HFFc6 (cell line): ENCODE measurements at places on chromosomes 6 and 20.

DNA sequence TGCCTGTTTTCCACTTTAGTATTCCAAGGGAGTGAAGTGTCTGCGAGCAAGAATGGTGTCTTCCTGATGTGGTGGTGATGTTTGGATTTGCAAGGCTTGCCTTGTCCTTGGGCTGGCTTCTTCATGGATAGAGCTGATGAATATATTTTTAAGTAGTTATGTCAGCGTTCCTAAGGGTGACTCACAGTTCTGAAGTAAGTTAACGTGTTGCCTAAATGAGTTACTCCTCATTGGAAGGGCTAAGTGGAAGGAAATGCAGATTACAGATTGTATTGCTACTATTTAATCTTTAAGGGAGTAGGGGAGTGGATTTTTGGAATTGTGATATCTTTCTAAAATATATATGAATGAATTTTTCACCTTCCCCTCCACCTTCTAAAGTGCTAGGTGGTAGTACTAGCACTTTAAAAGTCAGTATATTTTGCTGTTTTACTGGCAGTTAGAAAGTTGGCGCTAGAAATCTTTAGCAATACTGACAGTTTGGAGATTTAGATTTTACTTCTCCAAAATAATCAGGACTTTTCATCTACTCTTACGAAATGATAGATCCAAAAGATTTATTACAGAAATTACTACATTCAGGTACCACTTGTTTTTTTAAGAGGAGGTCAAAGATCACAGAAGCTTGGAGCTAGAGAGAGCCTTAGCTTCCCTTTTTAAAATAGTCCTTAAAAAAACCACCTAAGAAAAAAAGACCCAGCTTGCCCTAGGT, 197.4 kb downstream of the JARID2 start:
- peak; percentile 79 for DNase-seq

- DNase-seq, result no peak
These were observed 67.4 kb upstream of the ARHGAP18 start for GRCh38 chr6:129777371-129777770.

DNA sequence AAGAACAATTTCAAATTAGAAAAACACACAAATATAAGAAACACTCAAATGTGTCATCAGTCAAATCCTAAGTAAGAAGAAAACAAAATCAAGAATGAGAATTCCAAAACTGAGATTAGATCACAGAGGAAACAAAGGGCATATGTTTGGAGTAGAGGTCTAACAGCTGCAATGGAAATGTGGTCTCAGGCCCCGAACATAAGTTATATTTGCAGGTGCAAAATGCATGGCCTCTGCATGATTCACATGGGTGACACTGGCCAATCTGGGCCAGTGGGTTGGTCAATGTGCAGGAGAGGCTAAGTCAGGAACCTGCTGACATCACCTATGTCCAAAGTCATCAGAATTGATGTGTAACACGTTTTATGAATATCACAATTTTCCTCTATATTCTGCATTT, 108.5 kb upstream of the MAP7 start:
- DNase-seq, result no peak

- DNase-seq, result peak; percentile 7
These were observed 715.0 kb downstream of the TFAP2A start for GRCh38 chr6:9699888-9700287.

- DNase-seq, result no peak
These were observed 27.9 kb downstream of the LOC128125822 start for GRCh38 chr6:63600136-63600535.

DNA sequence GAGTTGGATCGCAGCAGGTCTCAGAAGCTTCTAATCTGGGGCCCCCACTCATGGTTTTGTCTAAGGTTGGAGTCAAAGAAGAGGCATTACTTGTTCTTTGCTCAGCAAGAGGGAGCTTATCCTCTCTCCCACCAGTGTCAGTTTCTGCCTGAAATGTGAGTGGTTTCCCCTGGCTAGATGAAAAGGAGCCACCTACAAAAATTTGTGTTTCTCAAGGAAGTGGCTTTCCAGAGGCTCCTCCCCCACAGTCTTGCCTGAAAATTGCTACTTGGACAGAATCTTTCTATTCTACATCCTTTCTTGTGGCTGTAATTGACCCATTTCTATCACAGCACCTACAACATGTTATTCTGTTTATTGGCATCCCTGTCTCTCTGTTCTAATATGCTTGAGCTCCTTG, 37.9 kb downstream of the SCML4 start:
- DNase-seq, result no peak

DNA sequence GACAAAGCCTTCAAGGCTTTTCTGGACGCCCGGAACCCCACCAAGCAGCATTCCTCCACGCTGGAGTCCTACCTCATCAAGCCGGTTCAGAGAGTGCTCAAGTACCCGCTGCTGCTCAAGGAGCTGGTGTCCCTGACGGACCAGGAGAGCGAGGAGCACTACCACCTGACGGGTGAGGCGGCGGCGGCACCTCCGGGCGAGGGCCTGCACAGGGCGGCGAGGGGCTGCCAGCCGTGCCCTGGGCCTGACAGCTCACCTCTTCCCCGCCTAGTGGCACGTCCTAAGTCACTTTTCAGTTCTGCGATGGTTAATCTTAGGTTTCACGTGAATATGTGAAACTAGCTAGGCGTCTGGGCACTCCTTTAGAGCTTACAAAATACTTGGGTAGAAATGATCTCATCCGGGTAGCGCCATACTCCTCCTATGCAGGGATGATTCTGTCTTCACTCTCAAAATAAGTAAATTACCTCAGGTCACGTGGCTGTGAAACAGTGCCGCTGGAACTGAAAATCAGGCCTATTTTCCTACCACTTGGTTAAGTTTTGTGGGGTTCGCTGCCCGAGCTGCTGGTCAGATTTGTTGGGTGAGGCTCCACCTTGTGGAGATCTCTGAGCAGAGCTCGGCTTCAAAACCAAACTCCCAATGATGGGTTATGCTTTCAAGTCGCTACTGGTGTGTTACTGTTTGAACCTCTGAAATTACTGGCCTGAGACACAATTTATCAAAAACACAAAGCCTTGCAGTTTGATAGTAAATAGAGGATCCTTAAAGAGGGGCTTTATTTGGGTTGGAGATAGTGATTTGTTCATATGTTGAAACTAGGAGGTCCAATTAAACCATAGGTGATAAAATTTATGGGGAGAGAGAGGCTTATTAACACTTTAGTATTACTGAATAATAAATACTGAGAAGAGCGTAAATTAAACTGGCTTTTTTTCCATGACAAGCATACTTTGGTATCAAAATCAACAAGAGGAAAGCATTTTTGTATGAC, 15.5 kb upstream of the CLDN20 start:
- DNase-seq, result peak; percentile 82

GRCh38 chr20:38337561-38338140, 8.6 kb upstream of the LBP start:
- DNase-seq, result peak; percentile 14

- DNase-seq, result no peak
These were observed 623.0 kb downstream of the TBC1D32 start for GRCh38 chr6:120711255-120711654.

DNA sequence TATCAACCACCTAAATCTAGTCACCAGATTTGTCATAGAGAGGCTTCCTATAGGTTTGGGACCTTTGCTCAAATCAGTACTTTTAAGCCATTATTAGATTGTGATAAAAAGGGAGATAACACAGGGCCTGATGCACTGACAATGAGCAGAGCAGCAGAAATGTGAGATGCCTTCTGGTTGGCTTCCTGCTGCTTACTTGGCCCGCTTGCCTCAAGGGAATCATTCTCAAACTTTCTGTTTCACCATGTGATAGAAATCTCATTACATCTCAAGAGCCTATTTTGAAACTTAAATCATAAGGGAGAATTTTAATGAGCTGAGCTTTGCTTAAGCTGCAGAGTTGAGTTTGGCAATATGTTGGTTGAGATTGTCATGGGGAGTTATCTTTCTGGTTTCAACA, 606.0 kb downstream of the DHX35 start:
- DNase-seq, result no peak

DNA sequence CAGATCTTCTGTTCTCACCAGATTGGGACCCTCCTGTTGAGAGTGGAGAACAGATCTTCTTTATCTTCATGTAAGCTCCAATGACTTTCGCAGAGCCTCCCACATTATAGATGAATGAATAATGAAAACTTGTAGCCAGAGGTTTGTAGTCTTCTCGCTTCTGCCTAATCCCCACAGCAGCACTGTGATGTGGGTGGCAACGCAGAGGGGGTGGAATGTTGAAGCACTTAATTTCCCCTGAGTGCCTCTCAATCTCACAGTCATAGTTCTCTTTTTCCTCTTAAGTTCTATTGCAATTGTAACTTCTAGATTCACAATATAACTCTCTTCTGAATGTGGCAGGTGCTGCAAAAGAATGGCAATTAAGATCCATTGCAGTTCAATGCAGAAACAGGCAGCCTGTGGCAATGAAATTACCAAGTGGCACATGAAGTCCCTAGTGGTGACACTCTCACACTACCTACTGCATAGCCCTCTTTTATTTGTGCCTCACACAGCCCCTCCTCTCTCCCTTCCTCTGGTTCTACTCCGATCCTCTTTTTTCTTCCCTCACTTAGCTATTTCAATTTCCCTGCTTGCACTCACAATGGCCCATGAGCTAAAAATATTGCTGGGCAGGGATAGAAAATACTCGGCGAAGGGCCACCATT, 281.9 kb downstream of the UBE3D start:
- DNase-seq, result no peak

- DNase-seq, result peak; percentile 83
These were observed 327.9 kb upstream of the SOX4 start for GRCh38 chr6:21265730-21266044.

DNA sequence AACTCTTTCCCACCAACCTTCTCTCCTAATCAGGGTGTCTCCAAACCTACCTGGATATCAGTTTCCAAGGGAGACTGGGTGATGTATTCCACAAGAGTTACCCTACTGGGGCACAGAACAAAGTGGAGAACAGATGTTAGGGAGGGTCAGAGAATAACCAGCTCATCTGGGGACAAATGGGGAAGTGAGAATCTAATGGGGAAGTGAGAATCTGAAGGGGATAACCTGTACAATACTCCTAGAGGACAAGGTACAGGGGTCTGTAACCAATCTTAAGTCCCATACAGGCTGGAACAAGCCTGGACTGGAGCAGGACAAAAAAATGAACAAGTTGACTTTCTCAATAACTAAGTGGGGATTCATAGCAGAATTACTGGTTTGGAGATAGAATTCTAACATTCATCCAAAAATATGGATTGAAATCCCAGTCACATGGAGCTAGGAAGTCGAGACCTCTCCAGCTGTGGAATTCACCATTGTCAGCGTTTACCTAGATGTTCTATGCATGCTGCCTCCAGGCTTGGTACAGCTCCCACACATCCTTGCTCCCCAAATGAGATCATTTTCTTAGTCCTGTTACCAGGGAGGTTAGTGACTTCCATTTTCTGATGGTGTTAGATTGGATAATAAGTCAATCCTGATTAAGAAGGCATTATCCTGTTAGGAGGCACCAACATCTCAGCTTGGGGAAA, 214.8 kb upstream of the MOCS1 start:
- DNase-seq, result no peak

DNA sequence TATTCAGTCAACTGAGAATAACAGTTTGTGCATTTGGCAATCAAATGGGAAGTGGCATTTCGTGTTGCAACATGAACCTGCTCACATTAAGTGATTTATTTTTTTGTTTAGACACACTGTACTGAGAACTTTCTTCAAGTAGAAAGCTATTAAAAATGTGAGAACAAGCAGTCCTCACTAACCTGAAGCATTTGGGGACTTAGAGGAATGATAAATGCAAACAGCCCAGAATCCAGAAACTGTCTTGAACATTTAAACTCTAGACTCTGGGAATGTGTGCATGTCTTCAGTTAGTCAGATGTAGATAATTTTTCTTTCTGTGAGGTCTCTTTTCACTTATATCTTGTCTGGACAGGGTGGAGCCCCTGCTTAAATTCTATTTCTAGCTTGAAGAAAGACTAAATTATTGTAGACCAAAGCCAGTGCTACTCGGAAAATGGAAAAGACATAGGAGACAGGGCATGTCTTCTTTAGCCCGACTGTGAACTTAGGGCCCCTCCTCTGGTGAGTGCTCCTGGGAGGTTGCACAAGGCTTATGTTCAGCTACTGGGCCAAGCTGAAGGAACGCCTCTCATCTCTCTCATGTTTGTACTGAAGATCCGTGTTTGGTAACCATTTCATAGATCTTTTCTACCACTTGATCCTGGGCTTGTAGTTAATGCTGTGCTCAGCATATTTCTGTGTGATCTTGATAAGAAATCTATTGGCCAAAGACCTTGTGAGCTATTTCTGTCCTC, 70.1 kb downstream of the SLX4IP start:
- DNase-seq, result no peak

GRCh38 chr6:98808541-98809210, 25.7 kb upstream of the POU3F2 start:
- DNase-seq, result no peak

- DNase-seq, result no peak
These were observed 68.5 kb downstream of the SRC start for GRCh38 chr20:37414224-37415035.

- DNase-seq, result peak; percentile 51
These were observed 3.6 kb upstream of the GPSM3 start for GRCh38 chr6:32195902-32196681.

- DNase-seq, result no peak
These were observed 506.9 kb upstream of the JARID2 start for GRCh38 chr6:14738933-14739332.

DNA sequence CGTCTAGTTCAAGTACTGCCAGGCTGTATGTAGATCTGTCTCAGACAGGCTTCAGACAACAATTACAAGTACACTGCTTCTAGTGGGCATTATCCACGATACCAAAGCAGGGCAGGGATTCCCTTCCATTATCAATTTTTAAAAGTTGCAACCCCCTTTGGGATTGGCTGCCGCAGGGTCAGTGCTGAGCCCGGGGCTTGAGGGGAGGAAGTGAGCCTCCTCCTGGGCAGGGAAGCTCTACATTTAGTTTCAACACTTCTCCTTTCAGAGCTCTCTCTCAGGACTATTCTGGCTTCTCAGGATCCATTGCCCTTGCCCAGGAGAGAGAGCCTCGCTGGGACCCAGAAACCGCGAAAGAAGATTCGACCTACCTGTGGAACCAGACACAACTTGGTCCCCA, 1.5 kb downstream of the HTR1B start:
- no peak for DNase-seq

GRCh38 chr6:38588631-38589366, 50.9 kb downstream of the BTBD9 start:
- DNase-seq, result peak; percentile 46

- no peak for DNase-seq
These were observed 2.5 kb downstream of the HLA-DPA1 start for GRCh38 chr6:33070909-33071308.

DNA sequence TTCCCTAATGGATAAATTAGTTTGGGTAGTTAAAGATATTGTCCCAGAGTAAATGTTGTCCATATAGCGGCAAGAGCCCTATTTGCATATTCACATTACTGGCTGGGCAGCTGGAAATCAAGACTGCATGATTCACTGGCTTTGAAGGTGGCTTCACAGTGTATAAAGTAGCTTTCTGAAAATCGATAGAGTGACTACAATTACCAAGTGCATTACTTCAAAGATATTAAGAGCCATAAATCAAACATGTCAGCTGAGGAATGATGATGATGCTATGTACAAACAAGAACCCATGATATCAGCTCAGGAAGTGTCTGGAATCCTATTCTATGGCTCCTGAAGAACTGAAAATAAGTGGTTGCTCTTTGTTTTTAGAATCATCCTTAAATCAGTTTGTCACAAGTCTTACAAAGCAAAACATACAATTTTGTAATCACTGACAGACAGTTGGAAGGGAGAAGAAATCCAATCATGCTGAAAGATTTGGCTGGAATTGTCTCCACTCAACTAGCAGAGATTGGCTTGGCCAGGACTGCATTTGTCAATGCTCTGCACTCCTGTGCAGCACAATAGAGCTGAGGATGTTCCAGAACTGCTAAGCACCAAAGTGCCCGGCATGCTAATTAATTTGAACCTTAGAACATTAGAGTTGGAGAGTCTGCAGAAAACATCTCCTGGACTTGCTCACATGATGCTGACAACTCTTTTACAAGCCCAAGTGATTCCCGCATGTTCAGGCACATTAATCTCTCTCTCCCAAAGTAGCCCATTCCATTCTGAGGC, 77.9 kb upstream of the B3GAT2 start:
- no peak for DNase-seq
